CD4-positive, alpha-beta T cell treated with Interleukin-4 for 1 hour (primary cell): ENCODE measurements at places on chromosomes 2 and 18.

- no peak for DNase-seq
These were observed 18.9 kb downstream of the GALNT13 start for GRCh38 chr2:153890576-153890975.

DNA sequence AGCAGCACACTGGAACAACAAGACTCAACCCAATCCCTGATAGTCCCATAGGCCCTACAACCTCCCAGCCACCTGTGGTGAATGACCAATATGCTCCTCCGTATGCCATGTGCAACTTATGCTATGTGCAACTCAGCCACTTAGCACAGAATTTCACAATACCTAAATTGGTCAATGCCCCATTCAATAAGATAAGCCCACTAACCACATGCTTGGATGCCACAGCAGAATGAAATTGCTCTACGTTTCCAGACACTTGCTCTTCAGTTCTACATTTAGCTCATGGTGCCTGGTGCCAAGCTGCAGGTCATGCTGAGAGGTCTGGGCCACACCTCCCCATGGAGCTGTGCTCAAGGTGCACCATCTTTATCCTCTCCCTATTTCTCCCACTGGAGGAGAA lies 159.8 kb downstream of the EN1 start:
- DNase-seq = no peak

GRCh38 chr2:10316336-10316735 lies 13.6 kb downstream of the HPCAL1 start:
- DNase-seq = no peak

DNA sequence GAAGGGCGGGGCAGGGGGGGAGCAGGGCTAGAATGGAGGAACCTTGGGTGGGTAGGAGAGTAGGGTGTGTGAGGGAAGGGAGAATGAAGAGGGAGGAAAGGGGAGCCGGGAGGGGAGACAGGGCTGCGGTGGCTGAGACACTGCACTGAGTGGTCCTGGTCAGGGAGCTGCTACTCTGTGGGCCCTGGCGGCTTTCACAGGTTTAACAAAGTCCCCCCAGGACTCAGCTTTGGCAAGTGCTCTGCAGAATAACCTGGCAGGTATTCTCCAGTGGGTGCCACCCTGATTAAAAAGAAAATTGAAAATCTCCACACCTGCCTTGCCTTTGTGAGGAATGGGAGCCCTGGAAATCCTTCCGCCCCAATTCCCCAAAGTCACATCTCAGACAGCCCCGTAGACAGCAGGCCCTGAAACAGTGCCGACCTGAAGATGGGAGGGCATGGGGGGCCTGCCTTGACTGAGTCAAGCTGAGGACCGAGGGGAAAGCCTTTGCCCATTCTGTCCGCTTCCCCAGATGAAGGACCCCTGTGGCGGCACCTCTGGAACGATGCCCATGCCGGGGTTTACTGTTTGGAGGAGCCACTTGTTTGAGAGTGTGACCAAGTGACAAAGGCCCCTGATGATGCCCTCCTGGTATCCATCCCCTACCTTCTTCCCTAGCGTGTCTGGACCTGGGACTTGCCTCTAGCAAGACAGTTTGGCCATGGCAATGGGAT lies 43.6 kb upstream of the OTOS start:
- no peak for DNase-seq

- DNase-seq = peak; percentile 9
These were observed 57.7 kb downstream of the CIB4 start for GRCh38 chr2:26583381-26583911.

GRCh38 chr2:126657148-126657635 lies 1.2 kb downstream of the GYPC start:
- peak; percentile 35 for DNase-seq

DNA sequence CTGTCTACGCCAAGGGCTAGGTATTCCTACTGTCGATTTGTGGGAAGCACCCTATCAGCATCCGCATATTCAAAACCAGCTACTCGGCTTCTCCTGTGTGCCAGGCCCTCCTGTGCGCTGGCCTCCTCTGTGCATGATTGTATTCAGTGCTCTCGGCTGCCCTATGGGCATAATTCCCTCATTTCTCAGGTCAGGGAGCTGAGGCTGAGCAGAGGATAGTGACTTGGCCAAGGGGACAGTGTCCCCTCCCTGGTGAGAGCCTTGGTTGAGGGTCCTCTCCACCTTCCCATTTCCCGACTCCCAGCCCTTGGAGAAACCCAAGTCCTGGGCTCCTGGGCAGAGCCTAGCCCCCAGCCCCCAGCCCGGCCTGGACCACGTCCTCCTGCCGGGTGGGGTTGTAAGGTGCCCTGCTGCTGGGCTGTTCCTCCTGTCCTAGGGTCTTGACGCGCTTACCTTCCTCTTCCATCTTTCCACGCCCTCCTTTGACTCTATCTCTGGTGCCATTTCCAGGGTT lies 6.3 kb upstream of the HS6ST1 start:
- peak; percentile 8 for DNase-seq

DNA sequence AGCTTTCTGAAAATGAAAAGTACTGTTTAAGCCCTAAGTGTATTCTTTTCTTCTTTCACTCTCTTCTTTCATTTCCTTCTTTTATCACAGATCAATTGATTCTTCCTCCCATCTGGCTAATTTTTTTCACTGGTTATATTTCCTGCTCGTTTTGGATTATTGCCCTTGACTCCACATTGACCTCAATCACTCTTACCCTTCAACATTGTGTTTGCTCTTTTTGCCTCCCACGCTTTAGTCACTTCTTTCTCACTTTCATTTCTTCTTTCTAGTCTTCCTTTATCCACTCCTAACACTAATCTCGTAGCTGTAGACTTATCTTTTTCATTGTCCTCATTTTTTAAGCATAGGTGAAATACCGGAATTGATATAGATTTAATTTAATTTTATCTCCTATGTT lies 320.3 kb upstream of the VRK2 start:
- DNase-seq = no peak

DNA sequence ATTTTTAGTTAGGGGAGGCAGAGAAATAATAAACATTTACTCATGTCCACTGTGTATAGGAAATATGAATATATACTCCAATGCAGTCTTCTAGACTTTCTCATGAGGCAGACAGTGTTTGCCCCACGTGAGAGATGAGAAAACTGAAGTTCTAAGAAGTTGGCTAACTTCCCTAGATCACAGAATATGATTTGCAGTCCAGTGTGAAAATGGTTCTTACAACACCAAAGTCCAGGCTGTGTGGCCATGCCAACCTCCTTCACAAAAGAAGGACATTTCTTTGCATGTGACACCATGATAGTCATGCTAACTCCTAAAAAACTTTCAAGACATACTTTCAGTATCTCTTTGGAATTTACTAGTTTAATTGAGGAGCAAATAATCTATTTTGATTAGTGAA lies 143.7 kb downstream of the IRS1 start:
- DNase-seq = no peak

DNA sequence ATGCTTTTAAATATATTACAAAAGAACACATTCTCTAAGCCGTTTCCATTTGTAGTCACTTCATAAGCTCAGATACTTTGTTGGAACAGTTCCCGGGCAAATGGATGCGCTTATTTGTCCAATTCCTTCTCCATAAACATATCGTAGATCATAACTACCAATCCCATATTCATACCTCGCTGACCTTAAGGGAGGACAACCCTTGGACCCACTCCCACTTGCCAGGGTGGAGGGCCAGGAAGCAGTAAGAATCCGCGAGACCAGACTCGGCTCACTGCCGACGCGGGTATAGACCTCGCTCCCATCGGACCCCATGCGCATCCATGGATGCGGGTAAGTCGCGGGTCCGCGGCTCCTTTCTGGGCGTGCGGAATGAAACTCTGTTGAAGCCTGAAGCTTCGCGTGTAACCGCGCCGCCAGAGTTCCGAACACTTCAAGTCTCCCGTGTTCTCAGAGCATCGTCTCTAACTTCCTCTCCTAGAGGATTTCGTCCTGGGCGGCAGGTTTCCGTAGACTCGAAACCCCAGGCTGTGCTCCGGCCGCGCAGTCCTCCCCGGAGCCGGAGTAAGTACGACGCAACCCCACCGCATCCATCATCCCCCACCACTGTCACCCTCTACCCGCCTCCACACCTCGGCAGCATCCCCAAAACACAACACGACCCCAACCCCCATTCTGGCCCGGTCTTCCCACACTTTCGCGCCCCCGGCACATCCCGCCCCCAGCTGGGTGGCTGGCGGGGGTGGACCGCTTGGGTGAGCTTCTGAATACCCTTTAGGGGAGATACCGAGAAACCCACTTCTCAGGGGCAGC lies 1.1 kb downstream of the DSC3 start:
- no peak for DNase-seq

DNA sequence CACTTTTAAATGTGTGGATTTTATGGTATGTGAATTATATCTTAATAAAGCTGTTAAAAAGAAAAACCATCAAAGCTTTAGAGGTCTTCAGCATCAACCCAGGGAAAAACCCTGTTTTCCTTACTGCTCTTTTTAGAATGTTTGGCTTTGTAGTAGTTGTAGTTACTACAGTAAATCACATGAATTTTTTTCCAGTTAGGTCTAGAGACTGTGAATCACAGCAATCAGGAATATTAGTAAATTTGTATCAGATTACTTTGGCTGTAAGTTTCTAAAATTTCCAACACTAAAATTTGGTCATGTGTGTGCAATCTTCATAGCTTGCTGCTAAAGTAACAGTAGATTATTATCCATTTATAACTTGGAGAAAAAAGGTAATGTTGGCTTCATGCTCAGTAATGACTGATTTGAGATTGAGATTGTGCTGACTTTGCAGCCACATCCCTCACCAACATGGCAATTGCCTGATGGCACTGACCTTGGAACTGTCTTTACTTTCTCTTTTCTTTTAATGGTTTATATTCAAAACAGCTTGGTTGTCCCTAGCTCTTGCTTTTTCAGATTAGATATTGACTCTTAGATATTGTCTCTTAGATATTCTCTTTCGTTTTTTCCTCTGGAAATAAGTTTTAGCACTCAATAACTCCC lies 41.1 kb downstream of the LCLAT1 start:
- DNase-seq = no peak

DNA sequence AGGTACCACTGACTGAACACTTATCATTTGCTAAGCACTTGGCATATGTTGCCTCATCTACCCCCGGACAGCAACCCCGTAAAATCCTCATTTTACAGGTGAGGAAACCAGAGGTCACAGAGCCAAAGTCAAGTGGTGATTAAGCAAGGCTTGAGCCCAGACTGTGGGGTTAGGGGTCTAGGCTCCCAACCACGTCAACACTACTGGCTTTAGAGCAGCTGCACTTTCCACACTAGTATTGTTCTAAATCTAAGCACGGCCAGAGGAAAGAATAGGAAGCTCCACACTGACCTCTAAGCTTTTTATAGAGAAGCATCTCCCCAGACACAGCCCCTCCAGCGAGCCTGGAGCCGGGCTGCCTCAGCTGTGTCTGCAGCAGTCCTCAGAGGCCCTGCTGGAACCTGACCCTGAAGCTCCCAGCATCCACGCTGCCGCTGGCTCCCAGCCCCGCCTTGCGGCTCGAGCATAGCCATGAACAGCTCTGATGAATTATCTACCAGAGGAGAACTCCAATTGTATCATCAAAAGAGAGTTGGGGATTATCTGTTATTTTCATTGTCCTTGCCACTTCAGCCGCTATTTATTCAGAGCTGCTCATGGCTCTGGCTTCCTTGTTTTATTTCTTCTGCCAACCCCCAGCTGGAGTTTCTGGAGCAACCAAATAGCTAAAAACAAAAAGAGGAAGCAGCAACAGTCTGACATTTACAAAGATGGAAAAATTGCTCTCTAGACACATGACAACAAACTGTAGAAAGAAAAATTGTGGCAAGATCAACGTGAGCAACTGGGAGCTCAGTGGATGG lies 62.2 kb upstream of the RTN4 start:
- no peak for DNase-seq

DNA sequence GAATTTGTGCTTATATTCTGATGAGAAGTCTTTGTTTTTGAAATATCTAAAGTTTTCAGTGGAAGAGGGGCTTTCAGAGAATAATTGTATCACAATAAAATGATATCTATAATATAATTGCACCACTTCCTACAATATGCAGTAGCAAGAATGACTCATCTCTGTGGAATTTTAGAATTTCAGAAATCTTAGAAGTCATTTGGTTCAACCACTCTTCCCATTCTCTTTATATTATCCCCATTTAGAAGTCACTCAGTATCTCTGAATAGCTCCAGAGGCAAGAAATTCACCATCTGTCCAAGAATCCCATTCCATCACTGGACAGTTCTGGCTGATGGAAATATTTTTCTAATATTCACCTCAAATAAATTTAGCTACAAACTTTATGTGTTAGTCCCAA lies 59.3 kb upstream of the CCDC68 start:
- DNase-seq = no peak

DNA sequence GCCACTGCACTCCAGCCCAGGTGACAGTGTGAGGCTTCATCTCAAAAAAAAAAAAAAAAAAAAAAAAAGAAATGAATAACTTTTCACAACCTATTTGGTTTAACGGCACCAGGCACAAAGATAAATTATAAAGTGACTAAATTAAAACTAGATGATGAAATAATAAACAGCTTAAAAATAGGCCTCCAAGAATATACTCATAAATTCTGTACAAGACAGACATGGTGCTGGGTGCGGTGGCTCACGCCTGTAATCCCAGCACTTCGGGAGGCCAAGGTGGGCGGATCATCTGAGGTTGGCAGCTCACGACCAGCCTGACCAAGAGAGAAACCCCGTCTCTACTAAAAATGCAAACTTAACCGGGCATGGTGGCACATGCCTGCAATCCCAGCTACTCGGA lies 19.7 kb downstream of the USP34 start:
- DNase-seq = no peak

DNA sequence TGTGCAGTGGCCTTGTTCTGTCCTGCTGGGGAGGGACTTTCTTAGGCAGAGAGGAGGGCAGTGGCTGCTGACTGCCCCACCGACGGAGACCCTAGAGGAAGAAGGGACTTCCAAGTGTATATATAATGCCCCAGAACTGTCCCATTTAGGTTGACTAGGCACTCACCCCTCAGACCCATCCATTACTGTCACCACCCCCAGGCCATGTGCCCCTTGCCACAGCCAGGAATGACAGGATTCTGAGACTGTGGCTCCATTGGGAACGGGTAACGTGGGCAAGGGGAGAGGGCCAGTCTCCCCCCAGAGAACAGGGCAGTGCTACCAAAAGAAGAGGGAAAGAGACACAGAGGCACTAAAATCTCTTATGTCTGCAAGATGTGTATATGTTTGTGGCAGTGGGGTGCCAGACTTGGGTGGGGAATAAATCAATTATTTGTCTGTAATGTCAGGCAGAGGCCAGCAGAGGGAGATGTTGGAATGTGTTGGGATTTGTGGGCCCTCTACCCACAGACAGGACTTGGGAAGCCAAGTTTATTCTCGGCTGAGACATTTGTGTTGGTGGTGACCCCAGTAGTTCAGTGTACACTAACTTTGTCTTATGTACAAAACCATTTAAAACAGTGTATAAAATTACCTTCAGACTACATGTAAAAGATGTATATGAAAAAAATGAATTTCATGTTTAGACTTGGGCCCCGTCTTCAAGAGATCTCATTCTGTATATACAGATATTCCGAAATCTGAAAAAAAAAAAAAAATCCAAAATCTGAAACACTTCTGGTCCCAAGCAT lies 24.0 kb upstream of the TMEM37 start:
- DNase-seq = peak; percentile 35
